Stimulated activated CD4-positive, alpha-beta T cell treated with anti-CD3 and anti-CD28 coated beads, Interleukin-2, amount 100 ng/mL, for 24 hours (primary cell): ENCODE measurements at places on chromosomes 3 and 15.

- no peak for DNase-seq
Measured at GRCh38 chr3:117587416-117587815, 877.8 kb downstream of the TUSC7 start.

- no peak for DNase-seq
Measured at GRCh38 chr3:107498646-107499045, 24.1 kb upstream of the BBX start.

- DNase-seq = no peak
Measured at GRCh38 chr3:143526011-143526545, 322.2 kb downstream of the SLC9A9 start.

DNA sequence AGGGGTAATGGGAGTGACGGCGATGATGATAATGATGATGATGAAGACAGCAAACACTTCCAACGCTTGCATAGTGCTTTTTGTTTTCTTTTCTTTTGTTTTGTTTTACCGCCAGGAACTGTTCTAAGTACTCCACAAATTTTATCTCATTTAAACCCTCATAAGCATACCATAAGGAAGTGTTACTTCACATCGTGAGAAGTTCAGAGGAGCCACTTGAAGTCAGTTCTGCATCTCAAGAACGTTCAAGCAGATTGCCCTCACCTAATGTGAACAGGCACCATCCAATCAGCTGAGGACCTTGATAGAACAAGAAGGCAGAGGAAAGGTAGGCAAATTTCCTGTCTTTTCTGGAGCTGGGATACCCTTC, 104.1 kb downstream of the LSM3 start:
- no peak for DNase-seq

DNA sequence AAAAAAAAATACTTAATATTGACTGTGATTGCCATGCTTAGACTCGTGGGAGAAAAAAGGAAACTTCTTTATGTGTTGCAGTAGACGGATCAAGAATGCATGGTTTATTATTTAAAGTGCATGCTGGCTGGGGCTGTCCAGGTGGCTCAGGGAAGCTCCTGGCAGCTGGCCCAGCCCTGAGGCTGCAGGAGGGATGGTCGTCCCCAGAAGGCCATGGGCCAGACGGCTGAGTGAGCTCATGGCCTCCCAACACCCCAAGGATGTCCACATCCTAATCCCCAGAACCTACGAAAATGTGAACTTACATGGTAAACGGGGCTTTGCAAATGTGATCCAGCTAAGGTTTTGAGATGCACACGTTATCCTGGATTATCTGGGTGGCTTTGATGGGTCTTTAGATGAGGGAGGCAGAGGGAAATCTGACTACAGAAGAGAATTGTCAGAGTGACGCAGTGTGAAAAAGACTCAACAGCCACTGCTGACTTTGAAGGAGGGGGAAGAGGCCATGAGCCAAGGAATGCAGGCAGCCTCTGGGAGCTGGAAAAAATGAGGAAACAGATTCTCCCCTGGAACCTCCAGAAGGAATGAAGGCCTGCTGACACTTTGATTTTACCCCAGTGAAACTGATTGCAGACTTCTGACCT, 29.8 kb downstream of the ADAMTS17 start:
- no peak for DNase-seq

DNA sequence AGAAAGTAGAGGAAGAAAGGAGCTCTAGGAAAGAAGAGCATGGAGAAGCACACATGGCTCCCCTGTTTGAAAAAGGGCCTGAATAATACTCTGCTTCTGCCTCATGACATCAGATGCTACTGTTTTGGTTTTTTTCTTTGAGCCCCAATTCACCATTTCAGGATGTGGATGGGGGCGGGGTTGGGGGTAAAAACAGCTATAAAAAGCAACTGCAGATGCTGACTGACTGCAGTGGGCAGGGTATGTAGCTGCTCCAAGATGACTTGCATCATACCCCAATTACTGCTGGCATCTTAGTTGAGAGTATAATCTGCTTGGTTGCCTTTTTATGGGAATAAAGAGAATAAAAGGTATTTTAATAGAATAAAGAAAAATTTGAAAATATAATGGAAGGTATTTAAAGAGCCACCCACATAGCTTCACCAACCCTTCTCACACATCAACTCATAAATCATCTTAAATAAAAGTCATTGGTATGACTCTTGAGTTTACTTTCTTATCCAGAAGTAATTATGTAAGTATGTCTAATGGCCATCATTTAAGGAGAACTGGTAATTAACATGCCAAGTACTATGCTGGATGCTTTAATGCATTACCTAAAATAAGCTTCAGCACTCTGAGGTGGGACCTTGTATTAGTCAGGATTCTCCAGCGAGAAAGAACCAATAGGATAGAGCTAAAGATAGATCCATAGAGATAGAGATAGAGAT, 36.4 kb upstream of the TMEM45A start:
- DNase-seq = no peak

GRCh38 chr3:99846477-99847160, 29.0 kb downstream of the CMSS1 start:
- DNase-seq = no peak

DNA sequence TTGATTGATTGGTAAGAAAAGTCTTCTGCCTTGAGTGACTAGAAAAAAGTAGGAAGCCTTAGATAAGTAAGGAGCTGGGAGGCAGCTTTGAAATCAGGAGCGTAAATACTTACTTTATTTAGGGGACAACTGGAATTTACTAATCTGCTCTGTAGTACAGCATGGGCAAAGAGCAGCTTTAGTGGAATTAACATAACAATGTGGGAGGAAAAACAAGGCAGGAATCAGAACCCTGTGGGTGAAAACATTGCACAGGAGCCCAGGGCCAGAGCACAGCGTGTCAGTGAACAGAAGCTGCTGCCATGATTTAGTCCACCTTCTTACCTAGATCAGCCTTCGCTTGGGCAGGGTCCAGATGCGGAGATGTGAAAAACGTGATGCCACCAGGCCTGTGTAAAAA, 14.6 kb downstream of the FMN1 start:
- no peak for DNase-seq

GRCh38 chr3:41418961-41419691, 219.8 kb downstream of the CTNNB1 start:
- no peak for DNase-seq

GRCh38 chr3:56691165-56692000, 8.3 kb upstream of the TASOR start:
- no peak for DNase-seq

GRCh38 chr15:83813682-83814081, 159.8 kb downstream of the ADAMTSL3 start:
- no peak for DNase-seq

GRCh38 chr15:77599899-77600298, 32.8 kb downstream of the LINGO1 start:
- no peak for DNase-seq

- DNase-seq = no peak
Measured at GRCh38 chr15:41333026-41333562, 413 bp downstream of the NUSAP1 start.

- no peak for DNase-seq
Measured at GRCh38 chr3:14801031-14801430, 17.7 kb upstream of the FGD5 start.

DNA sequence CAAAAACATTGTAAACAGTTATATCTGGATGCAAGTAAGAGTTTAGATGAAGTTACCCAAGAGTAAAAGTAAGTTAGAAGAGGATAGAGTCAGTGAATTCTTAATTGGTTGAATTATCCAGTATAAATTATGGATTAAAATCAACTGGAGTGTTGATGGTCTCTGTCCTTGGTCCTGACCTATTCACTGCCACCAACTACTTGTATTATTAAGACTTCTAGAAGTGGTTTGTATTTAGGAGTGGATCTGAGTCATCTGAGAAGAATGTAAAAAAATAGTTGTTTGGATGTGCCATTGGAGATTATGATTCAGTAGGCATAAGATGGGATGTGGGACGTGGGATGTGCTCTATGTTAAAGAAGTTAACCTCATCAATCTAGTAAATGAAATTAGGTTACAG, 86.4 kb downstream of the SYNPR start:
- DNase-seq = no peak

DNA sequence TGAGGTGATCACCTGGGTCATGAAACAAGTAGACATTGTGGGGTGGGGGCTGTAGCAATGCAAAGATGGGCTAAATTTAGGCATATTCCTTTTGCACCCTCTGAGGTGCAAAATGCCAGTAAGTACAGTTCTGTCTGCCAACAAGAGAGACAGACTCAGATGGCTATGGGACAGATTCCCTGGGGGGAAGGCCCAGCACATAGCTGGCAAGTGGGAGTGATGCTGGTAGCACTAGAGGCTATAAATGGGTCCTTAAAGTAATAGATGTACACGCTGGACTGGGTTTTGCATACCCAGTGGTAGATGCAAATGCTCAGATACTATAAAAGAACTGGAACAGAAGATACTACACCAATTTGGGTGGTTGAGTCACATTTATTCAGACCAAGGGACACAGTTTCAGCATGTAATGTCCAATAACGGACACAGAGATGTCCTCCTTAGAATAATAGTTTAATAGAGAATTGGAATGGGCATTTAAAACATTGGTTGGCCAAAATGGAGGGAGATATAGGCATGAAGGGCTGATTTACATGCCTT, 67.4 kb upstream of the RNU6-1 start:
- DNase-seq = no peak

DNA sequence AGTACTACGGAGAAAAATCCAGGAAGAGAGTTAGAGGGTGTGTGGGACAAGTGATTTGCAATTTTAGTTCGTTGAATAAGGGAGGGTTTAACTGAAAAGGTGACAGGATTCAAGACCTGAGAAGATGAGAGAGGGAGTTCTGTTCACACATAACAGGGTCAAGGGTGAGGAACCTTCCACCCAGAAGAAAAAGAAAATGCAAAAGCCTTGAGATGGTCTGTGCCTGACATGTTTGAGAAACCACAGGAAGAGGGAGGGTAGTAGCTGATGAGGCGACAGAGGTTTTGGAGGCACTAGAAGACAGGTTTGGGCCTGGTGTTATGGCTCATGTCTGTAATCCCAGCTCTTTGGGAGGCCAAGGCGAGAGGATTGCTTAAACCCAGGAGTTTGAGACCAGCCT, 591 bp upstream of the SLC25A20 start:
- no peak for DNase-seq

DNA sequence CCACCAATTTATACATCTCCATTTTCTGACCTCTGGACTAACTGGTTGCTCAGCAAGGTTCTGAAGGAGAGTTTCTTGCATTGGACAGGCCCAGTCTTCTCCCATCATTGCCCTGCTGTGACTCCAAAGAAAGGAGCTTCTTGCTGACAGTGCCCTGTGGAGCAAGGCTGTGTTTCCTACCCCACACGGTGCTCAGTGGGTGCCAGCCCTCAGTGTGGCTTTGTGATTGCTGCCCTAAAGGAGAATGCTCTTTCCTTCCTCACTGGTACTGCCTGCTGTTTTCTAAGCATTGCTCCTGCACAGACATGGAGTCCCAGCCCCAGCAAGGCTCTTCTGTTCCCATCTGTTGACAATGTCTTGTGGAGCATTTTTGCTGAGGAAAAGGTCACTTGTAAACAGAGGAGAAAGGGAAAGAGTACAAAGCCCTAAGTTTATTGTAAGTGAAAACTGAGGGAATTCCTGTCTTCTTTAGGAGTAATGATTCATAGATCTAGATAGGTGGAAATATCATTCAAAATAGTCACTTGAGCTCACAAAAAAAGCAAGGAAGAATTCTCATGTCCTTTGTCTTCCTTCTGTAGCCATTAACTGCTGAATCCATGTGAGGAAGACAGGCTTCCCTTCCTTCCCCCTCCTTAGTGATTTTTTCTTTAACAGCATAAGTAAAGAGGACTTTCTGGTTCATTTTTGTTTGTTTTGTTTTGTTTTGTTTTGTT, 62.9 kb downstream of the HMG20A start:
- no peak for DNase-seq

- DNase-seq = no peak
Measured at GRCh38 chr3:29609328-29609811, 328.5 kb downstream of the RBMS3 start.
